ENCODE measurements at places on chromosomes 7 and 10.

DNA sequence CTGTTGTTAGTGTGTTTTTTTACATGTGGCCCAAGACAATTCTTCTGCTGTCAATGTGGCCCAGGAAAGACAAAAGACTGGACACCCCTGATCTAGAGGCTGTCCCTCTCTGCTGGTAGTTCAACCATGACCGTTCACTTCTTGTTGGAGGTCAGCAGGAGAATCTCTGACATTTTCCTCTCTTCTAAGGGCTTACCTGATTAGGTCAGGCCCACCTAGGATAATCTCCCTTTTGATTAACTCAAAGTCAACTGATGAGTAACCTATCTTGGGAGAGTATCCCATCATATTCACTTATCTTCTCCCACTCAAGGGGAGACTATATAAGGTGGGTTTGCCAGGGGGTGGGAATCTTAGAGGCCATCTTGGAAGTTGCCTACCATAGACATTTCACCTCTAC, 135.2 kb downstream of the BUB3 start:
- no peak for DNase-seq

DNA sequence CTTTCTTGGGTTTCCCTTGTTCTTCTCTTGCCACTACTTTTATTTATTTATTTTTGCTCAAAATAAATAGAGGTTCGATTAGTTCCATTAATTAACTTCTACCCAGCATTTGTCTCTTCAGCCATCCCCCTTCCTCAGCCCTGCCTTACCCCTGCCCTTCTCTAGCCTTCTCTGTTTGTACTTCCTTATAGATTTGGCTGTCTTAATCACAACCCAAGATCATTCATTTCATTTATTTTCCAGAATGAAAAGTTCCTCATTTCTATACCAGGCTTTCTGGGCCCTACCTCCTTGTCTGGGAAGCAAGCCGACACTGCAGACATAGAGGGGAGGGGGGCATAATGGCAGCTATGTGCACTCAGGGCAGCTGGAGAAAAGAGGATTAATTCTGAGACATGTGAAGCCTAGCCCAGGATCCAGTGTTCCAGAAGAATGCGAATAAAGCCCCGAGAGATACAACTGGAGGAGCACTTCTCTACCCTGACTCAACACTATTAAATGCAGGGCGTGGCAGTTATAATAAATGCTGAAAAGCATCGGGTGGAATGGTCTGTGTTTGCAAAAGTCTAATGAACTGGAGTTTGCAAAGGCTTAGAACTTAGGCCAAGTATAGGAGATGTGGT, 6.4 kb upstream of the PDCD4 start:
- DNase-seq = no peak

DNA sequence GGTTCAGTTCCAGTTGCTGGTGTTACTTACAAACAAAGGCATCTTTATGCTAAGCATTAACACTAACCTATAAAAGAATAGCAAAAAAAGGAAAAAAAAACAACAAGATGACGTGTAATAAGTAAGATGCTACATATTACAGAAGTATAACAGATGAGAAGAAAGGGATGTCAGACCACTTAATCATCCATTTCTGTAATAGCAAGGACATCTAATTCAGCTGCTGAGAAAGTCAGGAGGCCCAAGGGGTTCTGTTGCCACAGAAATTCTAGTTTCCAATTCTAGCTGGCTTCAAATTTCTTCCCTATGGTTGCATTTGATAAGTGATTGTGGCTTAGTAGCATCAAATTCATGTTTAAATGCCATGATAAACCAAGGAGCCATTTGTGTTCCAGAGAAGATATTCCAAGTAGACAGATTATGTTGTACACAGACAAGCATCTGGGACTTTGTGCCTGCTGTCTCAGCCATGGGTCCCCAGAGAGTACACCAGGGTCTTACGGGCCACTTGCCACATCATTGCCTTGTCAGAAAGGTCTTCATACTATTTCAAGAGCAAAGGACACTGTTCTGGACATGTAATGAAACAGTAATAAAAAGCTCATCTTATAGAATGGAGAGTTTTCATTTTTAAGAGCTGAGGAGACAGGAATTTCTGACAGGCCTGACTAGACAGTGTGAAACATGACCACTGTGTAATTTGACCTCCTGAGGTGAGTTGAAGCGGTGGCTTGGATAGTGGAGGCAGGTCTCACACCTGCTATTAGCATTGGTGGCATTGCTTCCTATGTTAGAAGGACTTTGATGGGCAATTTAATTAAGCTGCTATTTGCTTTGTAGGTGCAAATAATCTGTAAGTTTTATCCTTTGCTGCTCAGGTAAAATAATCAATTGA, 4.2 kb upstream of the ASB4 start:
- DNase-seq = no peak

- no peak for DNase-seq
These were observed 49.7 kb upstream of the DDC start for GRCh38 chr7:50614721-50615518.

- no peak for DNase-seq
These were observed 30.4 kb downstream of the LRRC4 start for GRCh38 chr7:128000854-128001265.

- no peak for DNase-seq
These were observed 7.8 kb downstream of the PRKAG2 start for GRCh38 chr7:151869109-151869428.

DNA sequence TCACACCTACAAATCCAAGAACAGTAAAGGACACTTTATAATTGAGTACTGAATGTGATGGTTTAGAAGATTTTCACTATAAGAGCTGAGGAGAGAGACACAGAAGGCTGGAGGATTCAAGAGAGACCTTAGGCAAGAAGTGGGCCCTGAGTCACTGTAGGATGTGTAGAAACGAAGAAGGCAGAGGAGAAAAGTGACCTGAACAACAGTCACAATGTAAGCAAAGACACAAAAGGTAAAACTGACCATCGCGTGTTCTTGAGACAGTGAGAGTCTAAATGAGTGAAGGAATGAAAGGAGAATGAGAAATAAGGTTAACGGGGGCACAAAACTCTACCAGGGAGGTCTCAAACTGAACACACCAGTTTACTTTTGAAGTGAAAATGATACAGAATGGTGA, 298.2 kb upstream of the LRGUK start:
- no peak for DNase-seq

DNA sequence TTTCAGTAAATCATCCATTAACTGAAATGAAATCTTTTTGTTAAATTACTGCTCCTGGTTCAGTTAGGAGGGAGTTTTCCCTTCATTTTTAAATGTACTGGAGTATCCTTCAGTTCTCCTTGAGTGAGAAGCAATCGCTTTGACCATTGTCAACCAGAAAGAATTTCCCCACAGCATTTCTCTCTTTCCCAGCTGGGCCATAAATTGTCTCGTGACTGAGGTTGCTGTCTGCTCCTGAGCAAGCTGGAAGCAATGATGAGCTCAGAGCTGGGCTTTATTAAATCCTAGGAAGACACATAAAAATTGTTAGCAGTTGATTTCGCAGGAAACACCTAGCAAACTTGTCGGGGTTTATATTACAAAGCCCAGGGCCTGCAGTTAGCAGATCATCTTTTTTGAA, 102.0 kb upstream of the INSYN2A start:
- no peak for DNase-seq

DNA sequence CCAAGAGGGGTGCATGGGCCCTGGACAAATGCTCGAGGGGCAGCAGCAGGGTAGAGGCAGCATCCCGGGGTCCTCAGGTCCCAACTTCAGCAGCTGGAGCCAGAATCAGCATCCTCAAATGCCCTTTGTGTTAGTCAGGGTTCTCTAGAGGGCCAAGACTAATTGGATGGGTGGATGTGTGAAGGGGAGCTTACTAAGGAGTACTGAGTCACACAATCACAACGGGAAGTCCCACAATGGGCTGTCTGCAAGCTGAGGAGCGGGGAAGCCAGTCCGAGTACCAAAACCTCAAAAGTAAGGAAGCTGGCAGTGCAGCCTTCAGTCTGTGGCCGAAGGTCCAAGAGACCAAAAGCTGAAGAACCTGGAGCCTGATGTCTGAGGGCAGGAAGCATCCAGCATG, 162.9 kb upstream of the TCERG1L start:
- no peak for DNase-seq

GRCh38 chr10:128063736-128064107, 62.5 kb downstream of the MKI67 start:
- no peak for DNase-seq

DNA sequence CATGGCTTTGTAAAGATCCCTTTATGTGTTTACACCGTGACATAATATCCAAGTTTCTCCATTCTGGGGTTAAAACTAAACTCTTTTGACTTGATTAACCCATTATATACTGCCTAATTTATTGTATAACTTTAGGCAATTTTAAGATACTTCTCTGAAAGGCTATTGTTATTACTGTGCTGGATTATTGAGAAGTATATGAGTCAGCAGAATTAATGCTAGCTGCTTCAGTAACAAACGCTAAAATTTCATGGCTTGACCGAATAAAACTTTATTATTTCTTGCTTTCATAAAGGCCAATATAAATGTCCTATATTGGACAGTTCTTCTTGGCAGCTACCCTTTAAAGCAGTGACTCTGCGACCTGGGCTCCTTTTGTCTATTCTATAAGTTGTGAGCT, 853.9 kb downstream of the SORCS3 start:
- DNase-seq = no peak

DNA sequence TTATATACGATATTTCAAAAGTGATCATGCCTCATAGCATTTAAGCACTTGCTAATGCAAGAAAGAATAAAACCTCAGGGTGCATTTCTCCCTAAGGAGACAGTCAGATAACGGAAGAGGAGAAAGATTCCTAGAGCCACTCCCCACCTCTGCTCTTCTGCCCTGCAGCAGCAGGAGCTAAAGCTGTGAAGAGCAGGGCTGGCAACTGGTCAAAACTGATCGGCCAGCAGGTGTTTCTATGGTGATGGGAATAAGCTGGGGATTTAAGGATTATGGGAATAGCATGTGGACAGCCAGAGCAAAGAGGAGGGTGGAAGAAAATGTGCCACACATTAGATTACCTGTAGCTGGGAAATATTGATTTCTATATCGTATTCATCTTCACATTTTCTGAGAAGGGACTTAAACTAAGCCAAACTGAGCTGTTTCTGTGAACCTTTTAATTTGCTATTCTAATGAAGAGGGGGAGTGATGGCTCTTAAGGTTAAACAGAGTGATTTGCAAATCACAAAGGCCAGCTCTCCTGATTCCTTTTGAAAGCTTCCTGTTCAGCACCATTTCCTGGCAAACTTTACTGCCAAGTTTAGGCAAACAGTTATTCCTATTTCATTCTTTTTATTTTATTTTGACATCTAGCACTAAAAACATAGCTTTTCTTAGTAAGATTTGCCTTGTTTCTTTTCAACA, 268.9 kb upstream of the PFKP start:
- DNase-seq = no peak

GRCh38 chr10:77287647-77288120, 349.9 kb downstream of the KCNMA1 start:
- no peak for DNase-seq

- no peak for DNase-seq
These were observed 8.9 kb downstream of the TMEM176B start for GRCh38 chr7:150791304-150791703.

GRCh38 chr7:74355091-74355490, 65.9 kb downstream of the CLIP2 start:
- no peak for DNase-seq

DNA sequence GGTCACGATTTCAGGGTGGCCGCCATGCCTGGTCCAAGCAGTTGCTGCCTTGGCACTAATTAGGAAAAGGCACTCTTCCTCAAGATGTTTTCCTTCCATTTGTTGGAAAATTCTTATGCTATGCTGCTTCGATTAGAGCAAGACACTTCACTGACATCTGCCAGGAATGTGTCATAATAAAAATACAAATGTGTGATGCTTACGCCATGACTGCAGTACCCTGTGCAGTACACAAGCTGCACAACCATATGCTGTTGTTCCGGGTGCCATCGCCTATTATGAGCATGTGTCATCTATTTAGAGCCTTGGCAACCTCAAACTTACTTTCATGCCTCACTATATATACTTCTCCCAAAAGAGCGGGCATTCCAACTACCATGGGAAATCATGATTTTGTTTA, 14.9 kb upstream of the MPP7 start:
- DNase-seq = no peak

DNA sequence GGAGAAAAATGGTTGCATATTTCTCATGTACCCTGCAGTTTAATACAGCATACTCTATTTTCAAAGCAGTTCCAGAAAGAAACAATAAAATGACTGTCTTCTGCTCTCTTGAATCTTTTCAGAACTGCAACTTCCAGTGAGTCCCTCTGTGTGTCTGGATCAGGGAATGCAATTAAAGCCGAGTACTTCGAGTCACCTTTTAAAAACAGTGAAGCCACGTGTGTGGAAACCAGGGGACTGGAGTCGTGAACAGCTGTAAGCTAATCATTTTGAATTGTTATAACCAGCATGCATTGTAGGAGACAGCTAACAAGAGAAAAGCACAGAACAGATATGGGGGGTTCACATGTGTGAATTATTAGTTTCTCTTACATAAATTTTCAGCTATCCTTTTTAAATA, 109.1 kb downstream of the CPED1 start:
- DNase-seq = no peak

GRCh38 chr7:152395112-152395511, 40.7 kb downstream of the KMT2C start:
- DNase-seq = no peak

- no peak for DNase-seq
These were observed 349 bp upstream of the GNG11 start for GRCh38 chr7:93921186-93921585.

DNA sequence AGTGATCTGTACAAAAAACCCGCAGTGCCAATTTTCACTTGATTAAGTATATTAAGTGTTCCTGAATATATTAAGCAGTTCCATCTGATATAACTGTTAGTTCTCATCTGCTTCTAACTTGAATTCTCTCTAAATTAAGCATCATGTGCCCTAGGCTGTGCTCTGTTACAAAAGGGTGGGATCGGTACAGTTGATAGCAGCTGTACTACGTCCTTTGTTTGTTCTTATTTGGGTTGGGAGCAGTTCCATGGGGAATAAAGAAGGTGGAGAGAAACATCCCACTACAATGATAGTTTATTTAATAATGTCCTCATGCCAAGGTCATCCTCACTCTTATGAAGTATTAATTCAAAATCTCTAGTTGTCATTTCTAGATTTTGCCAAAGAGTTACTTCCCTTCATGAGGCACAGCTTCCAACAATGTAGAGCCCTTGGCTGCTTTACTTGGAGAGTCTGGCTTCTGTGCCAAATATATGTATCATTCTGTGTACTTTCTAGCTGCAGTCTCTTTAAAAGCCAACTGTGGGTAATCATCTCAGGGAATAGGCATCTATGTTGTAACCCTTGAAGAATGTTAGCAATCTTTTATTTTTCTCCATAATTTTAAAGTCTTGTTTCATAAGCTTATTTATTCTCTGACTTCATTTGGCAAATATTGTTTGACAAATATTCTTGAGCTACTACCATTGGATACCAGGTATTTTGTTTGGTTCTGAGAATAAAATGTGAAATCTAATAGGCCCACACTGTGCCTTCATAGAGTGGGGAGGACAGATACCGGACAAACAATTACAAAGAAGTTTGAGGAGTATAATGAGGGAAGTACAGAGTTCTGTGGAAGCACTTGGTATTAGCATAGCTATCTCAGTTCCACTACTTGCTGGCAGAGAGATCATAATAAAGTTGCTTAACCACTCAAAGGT, 22.4 kb upstream of the AHR start:
- peak; percentile 26 for DNase-seq
